ENCODE measurements at places on chromosomes 5 and 9.

DNA sequence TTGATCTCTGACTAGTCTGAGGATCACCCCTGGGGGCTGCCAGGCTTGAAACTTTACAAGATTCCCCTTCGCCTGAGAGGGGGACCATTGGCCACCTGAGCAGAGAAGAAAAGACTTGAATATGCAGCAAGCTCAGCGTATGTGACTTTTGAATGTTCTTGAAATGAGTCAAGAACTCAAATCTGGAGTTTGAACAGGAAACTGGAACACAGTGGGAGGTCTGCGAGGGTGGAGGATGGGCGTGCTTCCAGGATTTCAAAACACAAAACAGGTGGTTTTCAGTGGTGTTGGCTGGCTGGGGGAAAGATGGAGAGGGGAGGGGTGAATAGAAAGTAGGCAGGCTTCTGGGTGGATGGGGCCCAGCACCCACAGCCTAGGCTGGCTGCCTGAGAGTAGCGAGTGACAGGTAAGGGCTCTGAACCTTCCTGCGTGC is 40.6 kb downstream of the TMEM174 start:
- DNase-seq: no peak

GRCh38 chr9:95696701-95697100 is 178.8 kb upstream of the ERCC6L2 start:
- no peak for DNase-seq

DNA sequence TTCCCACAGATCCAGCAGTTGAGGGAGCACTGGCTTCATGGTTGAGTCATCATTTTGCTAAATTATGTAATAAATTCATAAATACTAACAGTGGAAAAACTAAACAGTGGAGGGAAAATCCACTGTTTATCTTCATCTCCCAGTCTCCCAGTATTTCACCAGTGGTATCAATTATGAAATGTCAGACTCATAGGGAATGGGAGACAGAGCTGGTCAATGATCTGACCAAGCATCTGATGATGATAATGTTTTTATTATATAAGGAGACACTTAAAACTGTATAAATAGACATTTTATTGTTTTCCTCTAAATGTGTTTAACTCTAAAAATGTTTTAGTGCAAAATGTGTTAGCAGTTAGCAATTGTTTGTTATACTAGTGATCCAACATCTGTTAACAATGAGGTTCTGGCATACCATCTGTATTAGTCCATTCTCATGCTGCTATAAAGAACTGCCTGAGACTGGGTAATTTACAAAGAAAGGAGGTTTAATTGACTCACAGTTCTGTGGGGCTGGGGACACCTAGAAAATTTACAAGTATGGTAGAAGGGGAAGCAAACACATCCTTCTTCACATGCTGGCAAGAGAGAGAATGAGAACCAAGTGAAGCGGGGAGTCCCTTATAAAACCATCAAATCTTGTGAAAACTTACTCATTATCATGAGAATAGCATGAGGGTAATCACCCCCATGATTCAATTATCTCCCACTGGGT is 11.8 kb upstream of the REEP5 start:
- no peak for DNase-seq

DNA sequence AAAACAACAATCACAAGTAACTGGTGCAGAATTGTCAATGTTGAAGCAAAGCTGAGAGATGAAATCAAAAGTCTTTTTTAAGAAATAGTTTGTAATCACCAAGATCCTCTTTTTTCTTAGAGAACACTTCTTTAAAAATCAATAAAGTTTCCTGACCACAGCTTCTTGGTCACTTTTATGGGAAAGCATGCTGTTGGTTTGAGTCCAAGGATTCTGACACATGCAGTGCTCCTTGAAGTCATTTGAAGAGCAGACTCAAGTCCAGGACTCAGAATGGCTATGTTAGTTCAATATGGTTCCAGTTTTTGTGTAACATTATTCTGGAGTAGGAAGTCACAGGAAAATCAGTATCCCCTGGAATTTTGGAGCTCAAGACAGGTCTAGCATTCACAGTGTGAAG is 480.6 kb downstream of the NR2F1-AS1 start:
- DNase-seq: no peak

DNA sequence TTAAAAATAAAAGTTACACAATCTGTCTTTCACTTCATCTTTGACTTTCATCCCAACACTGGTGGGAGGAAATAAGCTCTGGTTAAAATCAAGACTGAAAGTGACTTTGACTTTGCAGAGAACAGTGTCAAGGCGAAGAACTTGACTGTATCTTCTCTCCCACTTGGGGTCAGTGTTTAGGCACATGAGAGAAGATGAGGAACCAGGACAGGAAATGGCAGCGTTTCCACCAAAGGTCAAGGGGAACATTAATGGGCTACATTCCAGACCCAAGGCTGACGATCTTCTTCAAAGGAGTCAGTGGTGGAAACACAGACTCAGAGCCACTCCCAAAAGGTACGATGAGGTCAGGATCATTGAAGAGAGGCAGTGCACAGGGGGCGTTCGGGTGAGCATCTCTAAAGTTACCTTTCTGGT is 409.5 kb downstream of the ARHGEF28 start:
- no peak for DNase-seq
